ENCODE measurements at places on chromosomes 2 and 18.
A peak's percentile ranks its signal among the peaks of the same experiment; 100 is the strongest.

DNA sequence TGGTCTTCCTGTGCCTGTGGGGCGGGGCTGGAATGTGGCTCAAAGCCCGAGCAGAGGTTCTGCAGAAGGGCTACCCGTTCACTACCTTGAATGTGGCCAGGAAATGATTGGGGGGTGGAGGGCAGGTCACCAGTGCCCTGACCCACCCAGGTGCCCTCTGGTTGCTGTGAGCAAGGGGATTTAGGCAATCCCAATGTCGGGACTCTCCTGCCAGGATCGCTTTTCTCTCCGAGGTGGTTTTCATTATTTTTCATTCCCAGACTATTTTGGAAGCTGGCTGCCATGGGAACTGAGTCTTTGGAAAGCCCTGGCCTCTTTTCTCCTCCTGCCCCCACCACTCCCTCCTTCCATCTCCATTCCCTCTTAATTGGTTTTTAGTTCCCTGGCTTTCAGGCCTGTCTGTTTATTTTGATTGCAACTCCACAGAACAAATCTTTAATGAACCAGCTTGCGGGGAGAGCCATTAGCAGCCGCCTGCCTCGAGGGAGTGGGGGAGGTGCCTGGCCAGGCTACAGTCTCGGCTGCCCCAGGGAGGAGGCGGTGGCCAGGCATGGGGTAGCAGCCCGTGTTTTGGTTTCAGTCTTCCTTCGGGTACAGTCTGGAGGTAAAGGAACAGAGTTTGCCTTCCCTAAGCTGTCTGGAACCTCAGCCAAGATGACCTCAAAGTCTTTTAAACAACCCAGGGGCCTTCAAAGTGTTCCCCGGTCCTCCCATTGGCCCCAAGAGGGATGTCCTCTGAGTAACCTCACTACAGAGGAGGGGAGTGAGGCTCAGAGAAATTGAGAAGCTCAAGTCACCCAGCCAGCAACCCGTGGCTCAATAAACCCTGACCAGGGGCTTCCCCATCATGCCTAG, 114.4 kb upstream of the HAAO start:
- peak; percentile 77 for DNase-seq

- DNase-seq: no peak
Measured at GRCh38 chr2:144452989-144453336, 67.0 kb downstream of the ZEB2 start.

DNA sequence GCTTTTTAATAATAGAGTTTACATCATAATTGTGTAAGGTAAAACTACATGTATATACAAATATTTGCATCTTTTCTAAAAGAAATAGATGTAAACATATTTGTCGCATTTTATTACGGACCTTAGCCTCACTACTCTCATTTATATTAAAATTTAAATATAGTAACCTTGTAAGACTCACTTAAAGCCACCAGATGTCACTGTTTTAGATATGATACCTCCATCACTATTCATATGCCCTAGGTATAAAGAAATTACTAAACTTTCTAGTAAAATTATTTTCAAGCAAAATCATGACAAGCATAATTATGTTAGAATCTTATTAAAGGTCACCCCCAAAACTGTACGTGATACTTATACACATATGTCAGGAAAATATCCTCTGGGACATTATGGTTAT, 674.3 kb upstream of the REG3G start:
- DNase-seq: no peak

DNA sequence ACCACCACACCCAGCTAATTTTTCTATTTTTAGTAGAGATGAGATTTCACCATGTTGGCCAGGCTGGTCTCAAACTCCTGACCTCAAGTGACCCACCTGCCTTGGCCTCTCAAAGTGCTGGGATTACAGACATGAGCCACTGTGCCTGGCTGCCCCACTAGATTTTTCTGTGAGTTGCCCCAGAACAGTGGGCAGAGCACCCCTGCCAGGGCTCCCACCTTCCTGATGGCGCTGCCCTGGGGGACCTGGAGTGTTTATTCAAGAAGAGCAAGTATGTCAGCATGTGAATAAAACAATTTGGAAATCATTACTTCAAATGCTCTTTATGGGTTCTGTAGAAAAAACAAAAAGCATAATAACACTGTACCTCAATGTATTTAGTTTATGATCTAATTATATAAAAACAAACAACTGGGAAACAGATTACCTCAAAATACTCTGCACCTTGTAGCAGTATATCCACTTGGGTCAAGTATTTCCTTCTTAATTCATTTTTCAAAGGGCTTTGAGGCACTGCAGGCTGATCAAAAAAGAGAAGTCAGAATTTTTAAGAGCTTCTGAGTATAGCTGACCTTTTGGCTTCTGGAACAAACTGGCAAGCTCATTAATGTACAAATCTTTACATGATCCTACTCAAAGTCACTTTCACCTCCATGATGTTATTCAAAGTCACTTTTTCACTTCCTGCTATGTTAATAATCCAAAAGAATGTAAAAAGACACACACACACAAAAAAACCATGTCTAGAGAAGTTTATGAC, 8.9 kb downstream of the HJURP start:
- DNase-seq: no peak

GRCh38 chr18:390741-391478, 109.6 kb downstream of the COLEC12 start:
- DNase-seq: no peak

DNA sequence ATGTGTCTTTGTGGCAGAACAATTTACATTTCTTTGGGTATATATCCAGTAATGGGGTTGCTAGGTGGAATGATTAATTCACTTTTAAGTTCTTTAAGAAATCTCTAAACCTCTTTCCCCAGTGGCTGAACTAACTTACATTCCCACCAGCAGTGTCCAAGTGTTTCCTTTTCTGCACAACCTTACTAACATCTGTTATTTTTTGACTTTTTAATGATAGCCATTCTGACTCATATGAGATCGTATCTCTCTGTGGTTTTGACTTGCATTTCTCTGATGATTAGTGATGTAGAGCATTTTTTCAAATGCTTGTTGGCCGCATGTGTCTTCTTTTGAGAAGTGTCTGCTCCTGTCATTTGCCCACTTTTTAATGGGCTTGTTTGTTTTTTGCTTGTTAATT, 43.1 kb upstream of the PTH2R start:
- peak; percentile 91 for DNase-seq

GRCh38 chr2:128319631-128320191, 1.0 kb upstream of the HS6ST1 start:
- DNase-seq: no peak

DNA sequence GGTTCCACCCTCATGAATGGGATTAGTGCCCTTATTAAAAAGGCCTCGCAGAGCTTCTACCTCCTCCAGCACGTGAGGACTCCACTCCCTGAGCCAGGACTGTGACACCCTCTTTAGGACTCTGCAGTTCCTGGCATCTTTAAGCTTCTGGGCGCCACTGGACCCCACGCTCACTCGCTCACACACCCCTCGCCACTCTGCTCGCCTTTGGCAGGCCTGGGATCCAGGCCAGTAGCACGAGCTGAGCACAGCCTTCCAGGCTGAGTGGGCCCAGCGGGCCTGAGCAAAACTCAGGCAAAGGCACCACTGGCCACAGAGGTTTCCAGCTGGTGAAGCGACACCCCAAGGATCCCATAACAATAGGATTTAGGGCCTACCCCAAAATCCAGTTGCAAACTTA, 107.9 kb upstream of the GPC1 start:
- DNase-seq: no peak

Measured in fibroblast of skin of right quadriceps (primary cell).